ENCODE measurements at places on chromosomes 2 and 18. TPM values are rescaled to one million over a fixed set of nuclear protein-coding genes. Genes with fewer than 3 reads are reported as not detected.

GRCh38 chr2:177245010-177245422 lies 19.5 kb downstream of the NFE2L2 start:
- peaks cover 83% of the 10 kb centered on the region for H3K4me1 ChIP-seq
- no peak for DNase-seq
- H3K27ac ChIP-seq, result no peak overlapping the region
- no peaks in the 10 kb centered on the region for H3K27me3 ChIP-seq

DNA sequence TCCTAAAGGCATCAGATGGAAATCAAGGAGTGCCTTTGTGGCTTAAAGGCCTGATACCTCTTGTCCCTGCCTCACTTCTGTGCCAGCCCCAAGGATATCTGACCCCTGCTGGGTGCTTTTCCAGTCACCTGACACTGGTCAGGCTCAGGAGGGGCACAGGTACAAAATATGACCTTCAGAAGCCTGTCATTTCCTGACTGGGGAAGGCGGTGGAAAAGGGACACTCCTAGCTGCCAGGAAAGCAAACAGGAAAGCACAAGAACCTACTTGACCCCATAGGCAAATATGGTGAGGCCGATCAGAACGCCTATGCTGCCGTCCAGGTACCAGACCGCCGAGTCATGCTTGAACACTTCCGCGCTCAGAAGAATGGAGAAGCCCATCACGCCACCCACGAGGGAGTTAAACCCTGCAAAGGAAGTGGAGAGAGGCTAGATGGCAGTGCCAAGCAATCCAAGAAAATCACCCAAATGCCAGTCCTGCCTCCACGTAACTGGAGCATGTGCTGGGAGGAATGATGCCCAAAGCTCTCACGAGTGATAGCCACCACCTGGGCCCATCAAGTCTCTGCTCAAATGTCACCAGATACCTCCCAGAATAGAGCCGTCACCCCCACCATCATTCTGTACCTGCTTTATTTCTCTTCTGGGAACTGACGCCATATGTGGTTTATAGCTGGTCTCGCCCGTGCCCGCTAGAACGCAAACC lies 204.0 kb downstream of the MGAT5 start:
- no peaks in the 10 kb centered on the region for H3K4me1 ChIP-seq
- no peak overlapping the region for H3K27ac ChIP-seq
- no peaks in the 10 kb centered on the region for H3K27me3 ChIP-seq
- H3K36me3 ChIP-seq, result no peaks in the 10 kb centered on the region

DNA sequence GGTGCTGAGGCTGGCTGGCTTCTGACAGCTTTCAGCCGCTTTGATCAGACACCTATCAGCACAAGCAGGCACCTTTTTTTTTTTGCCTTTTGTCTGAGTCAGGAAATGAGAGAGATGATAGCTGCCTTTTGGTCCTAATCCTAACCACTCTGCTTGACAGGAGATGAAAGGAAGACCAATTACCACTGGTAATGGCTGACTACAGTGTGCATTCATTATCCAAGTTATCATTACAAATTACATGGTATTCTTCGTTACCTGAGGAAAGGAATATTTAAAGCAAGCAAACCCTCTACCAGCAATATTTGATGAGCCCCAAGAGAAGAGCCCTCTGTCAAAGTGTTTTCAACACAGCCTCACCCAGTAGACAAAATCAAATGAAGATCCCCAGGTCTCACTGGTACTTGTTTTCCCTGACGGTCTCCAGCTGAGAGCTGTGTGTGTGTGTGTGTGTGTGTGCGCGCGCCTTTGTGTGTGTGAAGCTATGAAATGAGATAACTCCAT lies 925.7 kb downstream of the DCDC2C start:
- no peak overlapping the region for H3K4me3 ChIP-seq
- H3K27ac ChIP-seq, result no peak overlapping the region
- no peaks in the 10 kb centered on the region for H3K4me1 ChIP-seq
- H3K36me3 ChIP-seq, result no peaks in the 10 kb centered on the region
- H3K27me3 ChIP-seq, result no peaks in the 10 kb centered on the region

DNA sequence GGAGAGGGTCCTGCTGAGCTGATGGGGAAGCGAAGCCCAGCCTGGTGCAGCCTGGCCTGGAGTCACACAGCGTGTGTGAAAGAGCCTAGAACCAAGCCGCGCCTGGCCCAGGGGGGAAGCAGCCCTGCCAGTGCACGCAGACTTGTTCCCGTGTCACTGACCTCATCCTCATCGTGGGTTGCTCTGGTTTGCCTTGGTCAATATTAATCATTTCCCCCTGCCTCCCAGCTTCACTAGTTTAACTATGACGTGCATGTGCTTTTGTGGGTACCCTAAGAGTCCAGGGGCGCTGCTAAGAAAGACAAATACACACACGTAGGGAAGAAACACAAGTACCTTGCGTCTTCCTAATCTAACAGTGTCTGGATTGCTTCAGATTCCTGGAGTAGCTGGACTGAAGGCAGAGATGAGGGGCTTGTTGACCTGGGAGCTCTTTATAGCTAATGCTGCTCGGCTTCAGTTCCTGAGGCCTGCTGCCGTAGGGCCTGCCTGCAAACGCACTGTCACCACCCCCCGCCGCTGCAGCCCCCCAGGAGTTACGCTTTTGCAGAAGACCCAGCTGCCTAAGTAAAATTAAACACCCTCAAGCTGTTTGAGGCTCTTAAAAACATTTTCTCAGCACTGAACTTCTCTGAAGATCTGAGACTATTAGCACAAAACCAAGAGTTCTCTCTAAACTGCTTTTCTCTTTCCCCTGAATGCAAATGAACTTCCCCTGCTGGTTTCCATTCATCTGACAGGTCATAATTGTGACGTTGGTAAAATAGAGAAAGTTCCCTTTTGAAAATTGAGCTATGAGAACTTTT lies 159.2 kb downstream of the FAM210A start:
- peaks cover under 1% of the 10 kb centered on the region for H3K4me1 ChIP-seq
- H3K27me3 ChIP-seq, result no peaks in the 10 kb centered on the region
- H3K4me3 ChIP-seq, result no peak overlapping the region
- no peak overlapping the region for H3K27ac ChIP-seq
- no peak for DNase-seq
- H3K36me3 ChIP-seq, result no peaks in the 10 kb centered on the region

GRCh38 chr2:128879161-128879560 lies 560.5 kb upstream of the HS6ST1 start:
- H3K27me3 ChIP-seq, result no peaks in the 10 kb centered on the region
- H3K4me1 ChIP-seq, result no peaks in the 10 kb centered on the region
- no peaks in the 10 kb centered on the region for H3K36me3 ChIP-seq
- no peak overlapping the region for H3K4me3 ChIP-seq
- DNase-seq, result no peak

DNA sequence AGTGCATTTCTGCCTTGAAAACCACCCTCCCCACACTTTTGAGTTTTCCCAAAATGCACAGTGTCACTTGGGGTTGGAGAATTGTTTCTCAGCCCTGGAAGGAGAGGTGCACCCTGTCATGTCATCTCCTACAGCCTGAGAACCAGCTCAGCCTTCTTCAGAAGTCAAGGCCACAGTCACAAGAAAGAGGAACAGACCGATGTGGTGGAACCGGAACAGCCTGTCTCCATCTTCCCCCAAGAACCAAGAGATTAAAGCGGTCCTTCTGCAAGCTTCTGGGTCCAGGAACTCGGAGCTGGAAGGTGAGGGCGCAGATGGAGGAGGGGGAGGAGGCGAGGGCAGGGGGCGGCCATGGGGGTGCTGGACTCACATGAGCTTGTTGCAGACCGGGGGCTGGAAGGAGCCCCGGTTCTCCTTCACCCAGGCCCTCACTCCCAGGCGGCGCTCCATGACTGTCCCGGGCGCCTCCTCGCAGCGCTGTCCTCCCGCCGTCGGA lies 248 bp downstream of the HAAO start:
- no peak overlapping the region for H3K4me3 ChIP-seq
- no peaks in the 10 kb centered on the region for H3K4me1 ChIP-seq

DNA sequence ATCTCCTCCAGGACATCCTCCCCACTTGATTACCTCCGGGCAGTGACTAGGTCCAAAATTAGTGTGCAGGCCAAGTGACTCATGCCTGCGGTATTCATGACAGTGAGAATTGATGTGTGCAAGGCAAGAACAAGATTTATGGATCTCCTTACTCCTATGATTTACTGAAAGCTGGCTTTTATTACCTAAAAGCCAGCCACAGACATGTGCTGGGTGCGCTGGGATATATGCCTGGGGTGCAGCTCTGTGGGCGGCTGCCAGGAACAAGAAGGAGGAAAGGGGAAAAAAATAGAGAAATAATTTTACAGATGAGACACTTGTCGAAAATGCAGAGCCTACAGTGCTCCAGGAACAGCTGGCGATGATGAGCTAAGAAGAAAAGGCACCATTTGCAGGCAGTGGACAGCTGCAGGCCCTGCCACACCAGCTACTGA lies 359.3 kb downstream of the CMPK2 start:
- no peak overlapping the region for H3K4me3 ChIP-seq
- no peaks in the 10 kb centered on the region for H3K27me3 ChIP-seq

GRCh38 chr2:127579231-127579630 lies 43.7 kb downstream of the MYO7B start:
- H3K4me1 ChIP-seq, result peaks cover 7% of the 10 kb centered on the region
- no peaks in the 10 kb centered on the region for H3K36me3 ChIP-seq
- peaks cover 3% of the 10 kb centered on the region for H3K27me3 ChIP-seq
- no peak overlapping the region for H3K27ac ChIP-seq
- no peak for DNase-seq

- H3K36me3 ChIP-seq, result no peaks in the 10 kb centered on the region
- no peaks in the 10 kb centered on the region for H3K4me1 ChIP-seq
- H3K27me3 ChIP-seq, result no peaks in the 10 kb centered on the region
- no peak for DNase-seq
Measured at GRCh38 chr18:70421471-70422390, 132.9 kb downstream of the SOCS6 start.

- no peaks in the 10 kb centered on the region for H3K4me1 ChIP-seq
- no peak for DNase-seq
- no peak overlapping the region for H3K27ac ChIP-seq
- no peaks in the 10 kb centered on the region for H3K27me3 ChIP-seq
- H3K4me3 ChIP-seq, result no peak overlapping the region
Measured at GRCh38 chr18:2444201-2444875, 127.0 kb downstream of the METTL4 start.

GRCh38 chr2:98710734-98711133 lies 20.2 kb downstream of the MGAT4A start:
- H3K27me3 ChIP-seq, result no peaks in the 10 kb centered on the region
- DNase-seq, result no peak
- H3K27ac ChIP-seq, result no peak overlapping the region
- H3K4me3 ChIP-seq, result no peak overlapping the region
- H3K36me3 ChIP-seq, result no peaks in the 10 kb centered on the region
- peaks cover 85% of the 10 kb centered on the region for H3K4me1 ChIP-seq

DNA sequence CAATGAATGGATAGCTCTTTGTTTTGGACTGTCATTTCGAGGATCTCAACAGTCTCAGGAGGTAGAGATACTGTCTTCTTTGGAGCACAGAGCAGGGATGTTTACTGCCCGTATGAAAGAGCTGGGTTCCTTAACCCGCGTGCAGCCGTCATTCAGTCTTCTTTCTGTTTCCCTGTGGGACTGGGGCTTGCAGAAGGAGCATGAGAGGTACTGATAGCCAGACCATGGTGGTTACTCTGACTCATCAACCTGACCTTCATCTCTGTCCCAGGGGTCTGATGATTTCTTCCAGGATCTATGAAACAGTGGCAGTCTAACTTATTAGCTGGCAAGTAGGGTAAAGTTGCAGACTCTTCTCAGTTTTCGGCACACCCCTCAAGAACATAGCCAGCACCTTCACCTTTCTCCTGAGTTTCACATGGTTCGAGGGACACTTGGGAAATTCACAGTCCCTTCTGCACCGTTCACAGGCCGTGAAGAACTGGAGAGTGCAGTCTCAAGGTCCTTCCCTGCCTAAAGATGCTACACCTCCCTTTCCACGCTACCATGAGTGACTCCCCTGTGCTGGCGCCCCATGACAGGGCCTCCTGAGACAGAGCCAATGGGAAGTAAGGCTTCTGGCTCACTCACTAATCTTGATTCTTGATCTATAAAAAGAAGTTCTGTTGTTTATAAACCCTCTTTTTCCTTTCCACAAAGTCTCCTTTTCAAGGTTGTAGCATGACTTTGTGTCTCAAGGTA lies 226.2 kb downstream of the MC4R start:
- no peaks in the 10 kb centered on the region for H3K36me3 ChIP-seq
- H3K4me1 ChIP-seq, result no peaks in the 10 kb centered on the region
- no peaks in the 10 kb centered on the region for H3K27me3 ChIP-seq
- no peak overlapping the region for H3K4me3 ChIP-seq

DNA sequence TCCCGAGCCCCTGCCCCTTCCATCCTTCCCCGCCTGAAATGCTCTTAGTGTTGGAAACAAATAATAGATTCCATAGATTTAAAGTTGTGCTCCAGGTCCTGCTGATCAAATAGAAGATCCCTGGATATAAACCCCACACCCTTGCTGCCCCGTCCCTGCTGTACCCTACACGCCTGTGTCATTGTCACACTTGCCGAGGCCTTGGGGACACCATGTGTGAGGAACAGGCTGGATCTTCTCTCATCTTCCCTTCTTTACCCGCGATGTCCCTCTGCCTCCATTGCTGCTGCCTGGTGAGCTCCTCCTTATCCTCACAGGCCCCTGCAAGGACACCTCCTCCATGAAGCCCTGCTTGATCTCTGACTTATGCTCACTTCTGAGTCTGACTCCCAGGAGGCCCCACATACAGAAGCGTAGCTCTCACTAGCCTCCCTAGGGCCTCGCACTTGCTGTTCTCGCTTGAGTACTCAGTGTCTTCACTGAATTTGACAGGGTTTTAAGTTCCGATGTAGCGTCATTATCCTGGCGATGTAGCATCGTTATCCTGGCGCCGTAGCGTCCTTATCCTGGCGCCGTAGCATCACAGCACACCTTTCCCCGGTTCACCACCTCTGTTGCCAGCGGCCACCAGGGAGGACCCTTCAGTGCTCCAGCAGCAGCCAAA lies 221.9 kb downstream of the NDUFA10 start:
- H3K4me1 ChIP-seq, result no peaks in the 10 kb centered on the region
- DNase-seq, result no peak
- no peaks in the 10 kb centered on the region for H3K27me3 ChIP-seq
- no peak overlapping the region for H3K4me3 ChIP-seq
- H3K36me3 ChIP-seq, result no peaks in the 10 kb centered on the region
- no peak overlapping the region for H3K27ac ChIP-seq

GRCh38 chr18:44386401-44386800 lies 294.3 kb upstream of the SETBP1 start:
- no peaks in the 10 kb centered on the region for H3K4me1 ChIP-seq
- H3K27me3 ChIP-seq, result no peaks in the 10 kb centered on the region
- DNase-seq, result no peak
- no peak overlapping the region for H3K27ac ChIP-seq

The COL5A2 gene
- polyA plus RNA-seq, result not detected

The CRACDL gene
- 1.2 TPM for polyA plus RNA-seq

The IRS1 gene
- 0.20 TPM for polyA plus RNA-seq

The D2HGDH gene
- 5.7 TPM for polyA plus RNA-seq

The CDK15 gene
- not detected for polyA plus RNA-seq

The HOXD1 gene
- not detected for polyA plus RNA-seq

The FARP2 gene
- polyA plus RNA-seq, result 10.4 TPM

The NCKAP5 gene
- not detected for polyA plus RNA-seq

Data from CD8-positive, alpha-beta memory T cell (primary cell).